ENCODE measurements at places on chromosomes 4 and X.

DNA sequence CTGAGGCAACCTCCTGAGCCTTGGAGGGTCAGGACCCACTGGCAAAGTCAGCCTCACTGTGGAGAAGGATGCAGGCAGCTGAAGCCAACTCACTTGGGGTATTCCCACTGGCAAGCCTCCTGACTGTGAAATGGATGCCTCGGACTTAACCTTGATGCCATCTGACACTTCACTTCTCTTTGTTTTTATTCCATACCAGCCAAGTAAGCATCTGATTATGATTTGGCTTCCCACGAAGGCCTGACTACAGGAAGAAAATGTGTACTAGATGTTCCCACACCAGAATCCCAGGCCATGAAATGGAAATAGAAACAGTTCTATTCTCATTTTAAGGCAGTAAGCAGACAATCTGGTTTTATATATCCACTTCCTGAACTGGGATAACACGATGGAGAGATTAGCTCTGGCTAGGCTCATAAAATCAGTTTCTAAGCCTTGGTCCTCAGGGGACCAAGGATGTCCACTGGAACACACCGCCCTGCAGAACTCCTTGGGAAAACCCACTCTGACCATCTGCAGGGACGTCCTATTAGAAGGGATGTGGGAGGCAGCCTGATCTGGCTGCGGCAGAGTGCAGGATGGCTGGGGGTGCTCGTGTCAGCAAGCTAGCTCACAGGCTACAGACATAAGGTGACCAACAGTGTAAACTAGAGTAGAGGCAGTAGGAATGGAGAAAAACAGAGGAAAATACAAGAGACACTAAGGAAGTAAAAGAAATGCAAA is 89.3 kb downstream of the TSPAN5 start:
- DNase-seq: no peak

DNA sequence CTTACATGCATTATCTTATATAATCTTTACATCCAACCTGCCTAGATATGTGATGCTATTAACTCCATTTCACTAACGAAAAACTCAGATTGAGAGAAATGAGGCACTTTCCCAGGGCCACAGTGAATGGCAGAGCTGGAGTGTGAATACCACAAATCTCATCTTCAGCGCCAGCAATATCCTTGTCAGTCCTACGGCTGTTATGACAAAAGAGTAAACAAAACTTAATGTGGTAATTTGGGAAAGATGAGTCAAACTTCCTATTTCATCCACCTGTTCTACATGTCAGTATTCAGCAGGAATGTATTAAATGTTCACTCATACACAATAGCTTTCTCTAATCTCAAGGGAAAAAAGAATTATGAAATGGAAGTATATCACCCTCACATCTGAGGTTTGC is 56.9 kb downstream of the FAT1 start:
- DNase-seq: no peak

DNA sequence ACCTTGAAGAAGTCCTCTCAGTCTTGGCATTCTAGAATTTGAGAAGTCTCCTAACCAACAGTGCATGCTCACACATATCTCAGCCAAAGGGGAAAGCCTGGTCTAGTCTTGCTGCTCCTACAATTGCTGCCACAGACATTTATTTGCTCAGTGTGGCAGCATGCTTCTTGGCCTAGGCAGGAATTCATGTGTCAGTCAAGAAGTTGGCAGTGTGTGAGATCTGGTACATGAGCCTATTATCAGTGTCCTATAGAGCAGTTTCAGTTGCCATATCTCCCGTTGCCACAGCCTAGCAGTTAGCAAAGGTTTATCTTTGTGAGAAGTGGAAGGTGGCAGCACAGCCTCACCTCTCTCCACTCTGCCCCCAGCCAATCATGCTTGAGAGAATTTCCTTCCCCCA is 176.9 kb upstream of the ARHGEF9 start:
- no peak for DNase-seq

DNA sequence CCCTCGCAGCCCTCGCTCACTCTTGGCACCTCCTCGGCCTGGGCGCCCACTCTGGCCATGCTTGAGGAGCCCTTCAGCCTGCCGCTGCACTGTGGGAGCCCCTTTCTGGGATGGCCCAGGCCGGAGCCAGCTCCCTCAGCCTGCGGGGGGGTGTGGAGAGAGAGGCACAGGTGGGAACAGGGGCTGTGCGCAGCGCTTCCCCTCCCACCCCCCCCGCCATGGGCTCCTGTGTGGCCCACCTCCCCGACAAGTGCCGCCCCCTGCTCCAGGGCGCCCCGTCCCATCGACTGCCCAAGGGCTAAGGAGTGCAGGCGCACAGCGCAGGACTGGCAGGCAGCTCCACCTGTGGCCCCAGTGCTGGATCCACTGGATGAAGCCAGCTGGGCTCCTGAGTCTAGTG is 220.2 kb downstream of the STPG2 start:
- no peak for DNase-seq

DNA sequence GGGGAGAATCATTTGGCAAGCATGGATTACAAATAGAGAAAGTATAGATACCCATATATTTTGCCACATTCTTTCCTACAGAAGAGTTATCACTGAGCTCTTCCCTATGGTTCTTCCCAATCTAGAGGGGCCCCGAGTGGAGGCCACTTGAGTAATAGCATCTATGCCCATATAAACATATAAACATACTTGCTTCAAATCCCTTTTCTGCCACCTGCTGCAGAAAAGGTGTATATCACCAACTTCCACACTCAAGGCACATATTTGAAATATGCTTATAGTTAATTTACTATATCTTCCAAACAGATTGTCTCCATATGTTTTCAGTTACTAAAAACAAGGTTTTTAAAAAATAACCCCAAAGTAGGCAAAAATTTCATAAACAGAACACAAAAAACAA is 642.8 kb upstream of the DIPK2B start:
- no peak for DNase-seq

DNA sequence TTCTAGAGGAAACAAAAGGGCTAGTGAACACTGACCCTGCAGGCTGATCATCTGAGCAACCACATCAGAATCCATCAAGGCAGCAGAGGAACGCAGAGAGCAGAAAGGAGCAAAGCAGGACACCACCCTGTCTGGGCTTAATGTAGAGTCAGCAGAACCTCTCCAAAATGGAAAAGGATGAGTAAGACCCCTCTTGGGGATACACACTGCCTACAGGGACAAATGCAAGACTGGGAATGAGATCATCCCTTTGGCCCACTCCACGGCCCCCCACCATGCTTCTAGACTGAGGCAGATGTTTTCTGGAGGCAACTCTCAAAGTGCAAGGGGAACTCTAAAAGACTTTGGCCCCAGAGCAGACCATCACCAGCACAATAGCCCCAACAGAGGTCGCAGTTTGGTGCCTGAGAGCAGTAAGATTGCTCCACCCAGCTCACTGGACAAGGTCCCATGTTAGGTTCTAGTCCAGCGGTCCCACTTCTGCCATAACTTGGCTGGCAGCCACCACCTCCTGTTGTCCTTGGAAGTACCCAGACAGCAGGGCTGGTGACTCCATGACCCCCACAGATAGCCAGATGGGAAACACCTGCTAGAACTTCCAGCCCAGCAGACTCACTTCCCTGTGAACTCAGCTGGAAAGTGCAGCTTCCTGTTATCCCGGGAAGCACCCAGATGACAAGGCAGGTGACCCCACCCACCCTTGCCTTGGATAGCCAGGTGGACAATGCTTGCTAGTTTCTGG is 372.7 kb downstream of the INPP4B start:
- DNase-seq: no peak

DNA sequence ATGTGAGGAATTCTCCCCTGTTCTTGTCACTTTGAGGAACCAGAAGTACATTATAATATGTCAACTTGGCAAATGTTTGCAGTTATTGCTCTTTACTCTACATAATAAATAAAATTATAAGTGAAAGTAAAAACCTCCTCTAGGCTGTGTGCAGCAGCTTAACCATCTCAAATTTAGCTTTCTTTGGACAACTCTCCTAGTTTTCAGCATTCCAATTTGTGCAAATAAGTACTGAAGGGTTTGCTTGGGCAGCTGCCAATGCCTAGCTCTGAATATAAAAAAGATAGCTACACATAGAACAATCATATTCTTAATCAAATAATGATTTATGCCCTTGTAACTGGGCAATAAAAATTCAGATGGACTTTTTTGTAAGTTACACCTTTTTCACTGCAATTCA is 82.5 kb downstream of the GASK1B start:
- DNase-seq: peak; percentile 38

DNA sequence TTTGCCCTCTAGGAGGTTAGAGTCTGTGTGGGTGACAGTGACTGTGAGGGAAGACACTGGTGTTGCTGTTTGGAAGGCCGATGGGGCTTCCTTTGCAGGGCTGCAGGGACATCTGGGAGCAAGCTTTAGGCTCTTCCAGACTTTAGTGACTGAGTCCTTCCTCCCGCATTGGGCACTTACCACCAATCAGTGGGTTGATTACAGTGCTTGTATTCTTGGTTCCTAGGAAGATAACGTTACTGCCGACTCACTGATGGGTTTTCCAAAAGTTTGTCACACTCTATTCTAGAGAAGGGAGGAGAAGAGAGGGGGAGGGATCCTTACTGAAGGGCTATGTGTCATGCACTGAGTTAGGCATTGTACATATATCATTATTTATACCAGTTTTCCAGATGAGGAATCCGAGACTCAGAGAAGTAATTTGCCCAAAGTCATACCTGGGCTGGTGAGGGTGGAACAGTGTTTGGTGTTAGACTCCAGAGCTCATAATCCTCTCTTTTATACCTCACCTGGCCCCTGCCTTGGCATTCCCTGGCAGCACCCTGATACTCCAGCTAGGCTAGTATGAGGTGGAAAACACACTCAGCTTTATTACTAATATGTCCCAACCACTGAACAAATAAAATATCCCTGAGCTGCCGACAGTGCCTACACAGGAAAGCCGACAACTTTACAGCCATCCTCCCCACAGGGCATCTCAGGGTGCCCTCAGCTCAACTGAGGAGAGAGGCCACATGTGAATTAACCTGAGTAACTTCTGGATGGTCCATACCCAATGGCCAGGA is 3.8 kb downstream of the CHST7 start:
- no peak for DNase-seq

- no peak for DNase-seq
Measured at GRCh38 chr4:101125045-101125942, 222.0 kb downstream of the PPP3CA start.

GRCh38 chr4:38785041-38785790 is 2.4 kb upstream of the TLR10 start:
- DNase-seq: no peak

- peak; percentile 77 for DNase-seq
Measured at GRCh38 chr4:121726642-121727268, 30.0 kb upstream of the ANXA5 start.

GRCh38 chr4:169128902-169129301 is 118.8 kb upstream of the CBR4 start:
- peak; percentile 69 for DNase-seq

GRCh38 chr4:169443748-169444147 is 168.6 kb downstream of the NEK1 start:
- no peak for DNase-seq

DNA sequence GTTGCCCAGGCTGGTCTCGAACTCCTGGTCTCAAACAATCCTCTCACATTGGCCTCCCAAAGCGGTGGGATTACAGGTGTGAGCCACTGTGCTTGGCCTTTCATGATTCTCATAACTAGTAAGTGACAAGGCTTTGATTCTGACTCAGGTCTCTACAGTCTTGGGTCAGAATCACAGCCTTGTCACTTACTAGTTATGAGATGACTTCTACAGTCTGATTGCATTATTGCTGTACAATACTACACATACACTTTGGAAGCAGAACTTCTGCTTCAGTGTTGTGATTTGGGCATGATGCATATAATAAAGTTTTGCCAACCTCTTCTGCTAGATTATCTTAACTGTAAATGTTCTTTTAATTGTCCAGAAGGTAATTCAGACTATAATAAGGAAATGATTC is 123.3 kb downstream of the KDM6A start:
- no peak for DNase-seq

DNA sequence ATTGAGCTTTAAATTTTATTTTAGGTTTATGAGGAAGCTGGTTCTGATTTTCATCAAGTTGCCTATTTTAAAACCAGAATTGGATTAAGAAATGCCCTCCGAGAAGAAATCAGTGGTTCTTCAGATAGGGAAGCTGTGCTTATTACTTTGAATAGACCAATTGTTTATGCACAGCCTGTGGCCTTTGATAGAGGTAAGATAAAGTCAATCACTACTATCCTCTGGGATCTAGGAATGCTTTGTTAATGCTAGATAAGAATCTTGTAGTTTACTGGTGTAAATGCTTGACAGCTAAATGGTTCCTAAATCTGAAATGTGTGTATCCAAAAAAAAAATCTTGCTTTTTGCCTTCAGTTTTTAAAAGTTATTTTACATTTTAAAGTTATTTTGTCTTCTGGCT is 73.0 kb upstream of the ADAD1 start:
- no peak for DNase-seq

DNA sequence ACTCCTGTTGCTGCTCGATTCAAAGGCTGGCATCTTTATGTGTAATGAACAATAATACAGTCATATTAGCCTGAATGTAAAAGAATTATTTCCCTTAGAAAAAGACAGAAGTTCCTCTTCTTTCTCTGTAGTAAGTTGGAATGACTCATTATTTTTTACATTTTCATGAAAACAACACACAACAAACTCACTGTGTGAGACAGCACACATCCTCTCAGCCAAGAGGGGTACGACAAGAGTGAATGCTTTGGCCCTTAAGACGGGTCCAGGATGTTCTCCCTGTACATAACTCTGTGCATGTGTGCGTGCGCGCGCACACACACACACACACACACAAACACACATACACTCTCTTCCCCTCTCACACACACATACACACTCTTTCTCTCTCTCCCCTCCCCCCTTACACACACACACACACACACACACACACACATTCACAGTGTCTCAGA is 72.8 kb downstream of the MANBA start:
- no peak for DNase-seq

GRCh38 chrX:150941580-150941979 is 41.6 kb upstream of the HMGB3 start:
- DNase-seq: no peak

- DNase-seq: no peak
Measured at GRCh38 chrX:30714138-30714537, 60.9 kb downstream of the GK start.

GRCh38 chr4:127482049-127482448 is 150.7 kb upstream of the INTU start:
- no peak for DNase-seq

- DNase-seq: no peak
Measured at GRCh38 chr4:139574641-139575040, 18.6 kb upstream of the SETD7 start.

- no peak for DNase-seq
Measured at GRCh38 chr4:96708766-96709165, 868.9 kb downstream of the PDHA2 start.

GRCh38 chrX:131058136-131058868 is at the start of gene ARHGAP36:
Gene ARHGAP36, plus strand, starts transcription at chrX:131058346. Its CDS starts 23,320 bp downstream, at chrX:131081666.
- no peak for DNase-seq

GRCh38 chrX:139533444-139533843 is 2.9 kb downstream of the F9 start:
- DNase-seq: no peak

- no peak for DNase-seq
Measured at GRCh38 chr4:157582141-157582540, 361.6 kb downstream of the GRIA2 start.

GRCh38 chr4:119284876-119285780 is 36.8 kb downstream of the FABP2 start:
- no peak for DNase-seq

- DNase-seq: peak; percentile 28
Measured at GRCh38 chr4:4606321-4606720, 64.5 kb upstream of the STX18 start.
